ENCODE measurements at places on chromosomes 5 and 9.

DNA sequence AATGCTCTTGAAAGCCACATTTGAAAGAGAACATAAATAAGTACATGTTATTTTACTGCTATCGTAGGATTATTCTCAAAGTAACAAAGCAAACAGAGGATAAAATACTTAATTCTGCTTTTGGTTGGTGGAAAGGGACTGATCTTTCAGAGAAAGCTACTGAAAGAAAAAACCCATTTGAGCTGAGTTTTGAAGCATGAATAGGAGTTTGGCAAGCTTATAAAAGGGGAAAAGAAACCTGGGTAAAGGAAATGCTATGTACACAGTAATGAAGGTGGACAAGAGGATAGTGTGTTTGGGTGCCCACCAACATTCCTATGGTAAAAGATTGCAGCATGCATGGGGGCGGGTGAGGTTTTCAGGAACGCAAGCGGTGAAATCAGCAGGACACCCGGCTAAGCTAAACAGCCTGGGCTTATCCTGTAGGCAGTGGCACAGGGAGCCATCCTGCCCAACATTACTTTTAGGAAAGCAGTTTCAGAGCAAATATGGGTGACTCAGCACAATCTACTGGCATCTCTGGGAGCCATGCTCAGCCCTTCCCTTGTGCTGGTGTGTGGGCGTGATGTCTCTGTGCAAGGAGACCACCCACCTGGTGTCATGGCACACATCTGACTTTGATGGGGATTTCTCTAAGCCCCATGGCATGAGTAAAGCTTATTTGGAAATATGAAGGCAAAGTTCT is 673.9 kb upstream of the KLF4 start:
- no peak for DNase-seq

GRCh38 chr5:7877851-7878250 is 8.9 kb downstream of the MTRR start:
- DNase-seq, result no peak

GRCh38 chr5:89729623-89730301 is 679.8 kb downstream of the CETN3 start:
- DNase-seq, result no peak

GRCh38 chr5:170080217-170080616 is 25.5 kb upstream of the FOXI1 start:
- DNase-seq, result no peak

DNA sequence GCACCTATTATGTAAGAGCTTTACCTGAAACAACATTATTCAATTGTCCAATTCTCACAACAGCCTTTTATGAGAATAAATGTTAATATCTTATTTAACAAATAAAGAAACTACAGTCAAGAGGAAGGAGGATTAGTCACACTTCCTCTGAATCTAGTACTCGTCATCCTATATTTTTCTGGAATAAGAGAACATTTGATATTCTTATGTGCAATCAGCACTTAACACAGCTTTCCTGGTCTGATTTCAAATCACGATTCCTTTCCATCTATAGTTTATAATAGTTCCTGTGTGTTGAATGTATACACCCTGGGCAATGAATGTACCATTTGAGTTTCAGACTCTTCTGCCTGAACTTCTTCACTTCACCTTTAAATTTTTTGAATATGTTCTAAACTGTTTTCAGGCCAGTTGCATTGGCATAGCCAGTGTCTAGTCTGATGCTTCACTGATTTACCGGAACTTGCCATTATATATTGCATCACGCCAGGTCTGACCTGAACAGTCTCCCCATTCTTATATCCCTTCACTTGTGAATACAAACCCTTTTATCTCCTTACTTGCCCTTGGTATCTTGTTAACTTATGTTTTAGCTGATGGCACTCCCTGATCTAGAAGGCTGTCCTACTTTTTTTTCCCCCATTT is 698.3 kb downstream of the MAT2B start:
- no peak for DNase-seq
